ENCODE measurements at places on chromosomes 3 and 15.

- no peak for DNase-seq
These were observed 317.3 kb downstream of the TLE3 start for GRCh38 chr15:69780374-69780773.

GRCh38 chr15:56128081-56128480 is 115.6 kb downstream of the RFX7 start:
- no peak for DNase-seq

- DNase-seq: no peak
These were observed 28.9 kb downstream of the IGSF10 start for GRCh38 chr3:151431940-151432339.

- DNase-seq: no peak
These were observed 58.9 kb downstream of the LMCD1 start for GRCh38 chr3:8560366-8561007.

DNA sequence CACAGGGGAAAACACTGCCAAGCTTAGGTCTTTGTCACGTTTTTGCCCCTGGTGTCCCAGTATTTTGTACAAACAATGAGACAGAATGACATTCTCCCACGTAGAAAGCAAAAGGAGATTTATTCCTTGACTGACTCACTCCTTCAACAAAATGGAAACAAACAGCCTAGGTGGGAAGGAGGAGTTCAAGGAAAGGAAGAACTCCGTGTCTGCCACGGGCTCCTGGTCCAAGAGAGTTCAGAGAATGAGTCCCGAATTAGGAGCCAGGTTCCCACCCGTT is 8.1 kb downstream of the TLE3 start:
- DNase-seq: no peak

DNA sequence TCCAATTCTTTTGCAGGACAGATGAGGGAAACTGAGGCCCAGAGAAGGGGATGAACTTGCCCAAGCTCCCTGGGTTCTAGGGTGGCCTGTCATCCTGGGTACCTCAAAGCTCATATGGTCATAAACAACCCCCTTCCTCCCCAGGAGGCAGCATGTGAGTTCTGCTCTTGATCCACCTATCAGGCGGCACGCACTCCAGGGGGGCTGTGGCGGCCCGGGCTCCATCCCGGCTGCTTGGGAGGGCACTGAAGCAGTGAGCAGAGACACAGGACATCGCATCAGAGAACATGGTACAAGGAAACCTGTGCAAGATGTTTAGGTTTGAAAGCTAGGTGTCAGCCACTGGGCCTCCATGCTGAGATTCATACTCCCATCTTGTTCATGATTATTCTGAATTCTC is 34.2 kb downstream of the CPN2 start:
- no peak for DNase-seq

- no peak for DNase-seq
These were observed 248.3 kb downstream of the ADAMTS17 start for GRCh38 chr15:100093211-100094126.

GRCh38 chr3:6516143-6516542 is 344.8 kb upstream of the GRM7 start:
- DNase-seq: no peak

GRCh38 chr3:43691120-43691995 is 620 bp downstream of the ABHD5 start:
- no peak for DNase-seq

DNA sequence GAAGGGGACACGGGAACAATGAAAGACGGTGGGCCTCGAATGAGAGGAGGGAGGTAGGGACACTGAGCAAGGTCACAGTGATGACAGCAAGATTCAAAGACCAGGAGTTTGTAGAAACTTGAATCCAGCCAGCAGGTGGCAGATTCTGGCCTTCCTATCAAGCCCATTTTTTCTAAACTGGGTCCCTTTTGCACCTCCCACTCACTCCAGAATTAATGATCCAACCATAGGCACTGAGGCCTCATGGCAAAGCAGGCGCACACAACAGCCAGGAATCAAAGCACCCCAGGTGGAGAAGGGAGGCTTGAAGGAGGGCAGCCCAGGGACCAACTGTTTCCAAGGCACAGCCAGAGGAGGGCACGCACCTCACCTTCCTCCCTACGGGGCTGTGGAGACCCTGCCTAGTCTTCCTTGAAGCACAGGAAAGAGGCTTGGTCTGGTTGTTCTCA is 90.2 kb downstream of the ANP32A start:
- DNase-seq: no peak

GRCh38 chr3:74602471-74602870 is 12.0 kb downstream of the CNTN3 start:
- DNase-seq: no peak

DNA sequence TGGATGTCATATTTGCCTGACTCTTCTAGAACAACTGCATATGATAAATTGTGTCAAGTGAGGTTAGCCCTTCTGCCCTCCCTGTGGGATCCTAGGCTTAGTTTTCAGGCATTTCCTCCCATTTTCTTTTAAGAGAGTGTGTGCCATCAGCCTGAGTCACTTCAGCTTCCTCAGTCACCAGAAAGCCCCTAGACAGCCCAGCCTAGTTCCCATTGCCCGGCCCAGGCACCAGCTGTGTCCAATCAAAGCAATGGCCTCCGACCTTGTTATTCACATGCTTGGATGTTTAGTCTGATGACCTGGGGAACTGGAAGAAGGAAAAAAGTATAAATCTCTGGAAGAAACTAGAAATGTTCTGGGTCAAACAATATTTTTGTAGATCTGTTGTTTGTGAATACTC is 221.9 kb upstream of the LRIG1 start:
- DNase-seq: no peak

- no peak for DNase-seq
These were observed at the start of gene ACAN for GRCh38 chr15:88803241-88803919. Gene ACAN (plus strand): TSS chr15:88803436. CDS start chr15:88836207, 32,771 bp downstream.

DNA sequence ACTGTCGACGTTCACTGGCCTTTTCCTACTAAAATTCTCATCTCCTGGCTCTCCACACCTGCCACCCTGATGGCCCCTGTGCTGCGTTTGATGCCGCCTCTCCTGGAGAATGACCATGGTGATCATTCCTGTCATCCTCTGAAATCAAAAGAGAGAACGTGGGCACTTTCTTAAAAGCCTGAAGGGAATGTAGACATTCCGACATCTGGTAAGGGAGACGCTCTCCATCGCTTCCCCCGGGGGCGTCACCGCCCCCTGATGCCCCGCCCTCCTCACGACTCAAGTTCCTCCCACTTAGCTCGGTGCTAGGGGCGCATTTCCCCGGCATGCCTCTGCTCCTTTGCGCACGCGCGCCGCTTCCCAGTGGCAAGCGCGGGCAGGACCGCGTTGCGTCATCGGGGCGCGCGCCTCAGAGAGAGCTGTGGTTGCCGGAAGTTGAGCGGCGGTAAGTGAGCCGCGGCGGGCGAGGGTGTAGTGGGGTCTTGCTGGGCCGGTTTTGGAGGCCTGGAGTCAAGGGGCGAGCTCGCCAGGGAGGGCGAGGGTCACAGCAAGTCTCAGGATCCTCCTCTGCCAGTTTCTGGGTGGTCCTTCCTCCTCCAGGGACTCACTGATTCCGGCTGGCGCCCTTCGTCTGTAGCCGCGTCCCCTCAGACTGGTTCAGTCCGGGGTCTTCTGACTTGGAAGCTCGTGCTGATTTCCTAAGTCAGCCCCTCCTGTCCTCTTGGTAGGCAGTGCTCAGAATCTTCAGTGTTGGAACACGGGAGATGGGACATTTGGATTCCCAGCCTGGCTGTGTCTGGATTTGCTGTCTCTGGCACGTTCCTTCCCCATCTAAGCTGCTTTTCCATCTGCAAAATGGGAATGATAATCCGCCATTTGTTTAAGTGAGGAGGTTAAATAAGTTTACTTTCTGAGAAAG is at the start of gene ATG7:
Gene ATG7 (plus strand): TSS at position 412 of the 919 bp plus-strand sequence. CDS start 26,299 bp downstream, outside the sequence.
- peak; percentile 95 for DNase-seq

DNA sequence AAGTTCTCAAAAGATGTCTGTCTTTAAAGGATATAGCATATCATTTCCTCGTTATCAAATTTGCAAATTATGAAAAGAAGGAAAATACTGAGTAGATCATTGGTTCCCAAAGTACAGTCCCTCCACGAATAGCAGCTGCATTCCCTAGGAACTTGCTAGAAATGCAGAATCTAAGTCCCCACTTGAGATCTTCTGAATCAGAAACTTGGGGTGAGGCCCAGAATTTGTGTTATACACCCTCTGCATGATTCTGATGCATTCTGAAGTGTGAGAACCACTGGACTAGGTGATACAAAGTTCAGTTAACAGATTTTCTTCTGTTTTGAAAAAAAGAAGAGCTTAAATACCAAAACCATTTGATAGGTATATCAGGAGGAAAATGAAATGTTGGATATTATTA is 77.1 kb downstream of the SLC25A26 start:
- DNase-seq: no peak

DNA sequence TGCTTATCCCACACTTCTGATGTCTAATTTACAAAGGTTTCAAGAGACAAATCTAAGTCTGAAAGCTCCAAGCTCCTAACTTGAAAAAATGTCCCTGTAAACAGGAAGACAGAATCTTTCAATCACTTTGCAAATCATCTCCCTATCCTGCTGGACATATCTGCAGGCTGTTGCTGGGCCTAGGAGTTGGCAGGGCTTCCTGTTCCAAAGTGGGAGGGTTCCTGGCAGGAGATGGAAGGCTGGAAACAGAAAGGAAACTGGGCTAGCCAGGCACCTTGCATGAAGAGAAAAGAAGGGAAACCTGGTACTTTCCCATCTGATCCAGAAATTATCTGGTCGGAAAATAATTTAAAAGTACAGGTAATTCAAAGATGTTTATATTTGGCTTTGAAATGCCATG is 227.3 kb upstream of the IL12A start:
- DNase-seq: no peak

- DNase-seq: no peak
These were observed 114.7 kb downstream of the SNRK start for GRCh38 chr3:43400781-43401730.

DNA sequence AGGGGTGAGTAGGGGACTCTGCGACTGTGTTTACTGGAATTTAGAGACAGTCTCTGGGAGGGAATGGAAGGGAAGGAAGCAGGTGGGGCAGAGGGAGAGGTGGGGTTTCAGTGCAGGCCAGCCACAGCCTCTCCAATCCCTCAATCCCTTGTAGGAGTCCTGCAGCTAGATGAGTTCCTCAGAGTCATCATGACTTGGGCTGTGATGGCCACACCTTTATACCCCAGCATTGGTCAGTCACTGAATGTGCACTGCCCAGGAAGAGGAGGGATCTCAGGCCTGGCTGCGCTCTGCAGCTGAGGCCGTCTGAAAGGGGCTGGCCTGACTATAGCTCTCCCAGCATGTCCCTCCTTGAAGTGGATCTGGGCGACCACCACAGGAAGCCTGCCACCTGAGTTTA is 67.3 kb upstream of the GLCE start:
- no peak for DNase-seq

GRCh38 chr3:23761440-23761896 is 44.3 kb upstream of the UBE2E1 start:
- peak; percentile 44 for DNase-seq

- DNase-seq: no peak
These were observed 35.2 kb upstream of the PLSCR5 start for GRCh38 chr3:146640361-146640760.

DNA sequence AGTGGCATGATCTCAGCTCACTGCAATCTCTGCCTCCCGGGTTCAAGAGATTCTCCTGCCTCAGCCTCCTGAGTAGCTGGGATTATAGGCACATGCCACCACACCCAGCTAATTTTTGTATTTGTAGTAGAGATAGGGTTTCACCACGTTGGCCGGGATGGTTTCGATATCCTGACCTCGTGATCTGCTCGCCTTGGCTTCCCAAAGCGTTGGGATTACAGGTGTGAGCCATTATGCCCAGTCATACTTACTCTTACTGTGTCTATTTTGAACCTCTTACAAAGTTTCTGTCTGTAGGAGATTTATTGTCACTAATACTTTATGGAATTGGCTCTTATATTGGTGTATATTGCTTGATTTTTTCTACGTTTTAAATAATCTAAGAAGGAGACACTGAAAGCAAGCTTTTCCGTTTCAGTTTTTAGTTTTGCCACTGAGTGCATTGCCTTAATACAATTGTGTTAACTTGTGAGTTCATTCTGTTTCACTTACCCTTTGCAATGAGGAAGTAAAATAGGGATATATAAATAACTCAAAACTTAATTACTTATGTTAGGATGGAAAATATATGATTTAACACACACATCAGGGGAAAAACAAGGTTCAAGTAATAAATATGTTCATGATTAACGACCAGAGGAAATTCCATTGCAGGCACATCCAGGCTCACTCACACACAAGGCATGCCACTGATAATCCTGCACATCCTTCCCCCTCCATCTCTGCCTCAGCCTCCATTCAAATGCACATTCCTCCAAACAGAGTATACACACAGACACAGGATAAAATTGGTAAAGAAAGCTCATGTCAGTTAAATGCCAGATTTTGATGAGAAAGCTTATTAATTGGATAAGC is 279.3 kb upstream of the RASGRP1 start:
- no peak for DNase-seq

GRCh38 chr3:101255441-101255840 is 64.9 kb downstream of the IMPG2 start:
- no peak for DNase-seq

DNA sequence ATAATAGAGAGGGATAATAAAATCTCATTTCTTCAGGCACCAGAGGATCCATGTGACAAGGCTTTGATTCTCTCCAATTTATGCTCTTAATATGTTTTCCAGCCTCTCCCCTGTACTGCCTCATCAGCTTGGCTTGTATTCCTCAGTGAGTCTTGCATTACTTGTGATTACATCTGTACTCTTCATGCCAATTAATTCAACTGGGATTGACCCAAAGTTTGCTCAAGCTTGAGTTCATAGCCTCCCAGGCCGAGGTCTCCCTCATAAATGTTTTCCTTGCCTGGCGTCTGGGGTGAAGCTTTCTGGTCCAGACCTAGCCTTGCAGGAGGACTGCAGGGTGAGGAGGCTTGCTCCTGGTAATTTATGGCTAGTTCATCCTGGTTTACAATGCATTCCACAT is 146.9 kb downstream of the CHST2 start:
- DNase-seq: no peak

All from GM13977 (cell line).